NCI-H226 (cell line): ENCODE measurements at places on chromosomes 12 and 14.

DNA sequence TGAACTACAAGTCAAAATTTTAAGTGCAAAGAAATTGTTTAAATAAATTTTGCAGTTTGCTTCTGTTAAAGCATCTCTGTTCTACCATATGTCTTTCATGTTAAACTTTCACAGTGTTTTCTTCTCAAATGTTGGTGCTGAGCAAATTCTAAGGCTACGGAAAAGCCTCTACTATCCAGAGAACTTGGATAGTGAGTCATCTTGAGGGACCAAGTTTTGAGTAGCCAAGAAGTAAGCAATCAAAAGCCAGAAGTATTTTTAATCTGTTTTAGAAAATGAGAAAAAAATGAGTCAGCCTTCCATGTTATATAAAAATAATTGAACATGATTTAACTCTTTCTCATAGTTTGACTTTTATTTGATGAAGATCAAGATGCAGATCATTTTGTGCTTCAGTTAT, 3.3 kb downstream of the BRMS1L start:
- DNase-seq = no peak

DNA sequence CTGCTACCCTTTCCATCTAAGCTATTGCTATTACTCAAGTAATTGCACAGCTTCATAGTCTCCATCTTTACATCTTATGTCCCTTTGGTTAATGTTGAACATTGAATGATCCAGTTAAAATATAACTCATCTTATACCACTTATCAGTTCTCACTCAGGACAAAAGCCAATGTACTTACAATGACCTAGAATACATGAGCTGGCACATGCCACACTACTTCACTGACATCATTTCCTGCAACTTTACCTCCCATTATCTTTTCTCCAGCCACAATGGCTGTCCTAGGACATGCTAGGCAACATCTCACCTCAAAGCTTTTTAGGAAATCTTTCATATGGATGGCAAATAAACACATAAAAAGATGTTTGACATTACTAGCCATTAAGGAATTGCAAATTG, 309.2 kb downstream of the FOXG1 start:
- no peak for DNase-seq

DNA sequence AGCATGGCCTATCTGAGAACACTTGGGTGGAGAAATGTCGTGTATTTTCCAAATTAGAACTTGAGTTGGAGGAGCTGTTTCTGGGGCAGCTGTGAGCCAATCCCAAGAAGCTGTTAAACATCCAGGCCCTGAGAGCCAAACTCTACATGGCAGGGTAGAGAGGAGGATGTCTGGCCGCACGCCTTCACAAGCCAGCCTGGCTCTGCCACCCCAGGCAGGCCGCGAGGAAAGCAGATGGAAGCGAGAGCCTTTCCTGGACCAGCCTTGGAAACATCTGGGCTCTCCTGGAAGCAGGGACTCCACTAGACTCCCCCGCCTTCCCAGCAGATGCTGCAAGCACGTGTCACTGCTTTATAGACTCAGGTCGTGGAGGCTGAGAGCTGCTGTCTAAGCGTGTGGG, 312.8 kb upstream of the FKBP4 start:
- no peak for DNase-seq

DNA sequence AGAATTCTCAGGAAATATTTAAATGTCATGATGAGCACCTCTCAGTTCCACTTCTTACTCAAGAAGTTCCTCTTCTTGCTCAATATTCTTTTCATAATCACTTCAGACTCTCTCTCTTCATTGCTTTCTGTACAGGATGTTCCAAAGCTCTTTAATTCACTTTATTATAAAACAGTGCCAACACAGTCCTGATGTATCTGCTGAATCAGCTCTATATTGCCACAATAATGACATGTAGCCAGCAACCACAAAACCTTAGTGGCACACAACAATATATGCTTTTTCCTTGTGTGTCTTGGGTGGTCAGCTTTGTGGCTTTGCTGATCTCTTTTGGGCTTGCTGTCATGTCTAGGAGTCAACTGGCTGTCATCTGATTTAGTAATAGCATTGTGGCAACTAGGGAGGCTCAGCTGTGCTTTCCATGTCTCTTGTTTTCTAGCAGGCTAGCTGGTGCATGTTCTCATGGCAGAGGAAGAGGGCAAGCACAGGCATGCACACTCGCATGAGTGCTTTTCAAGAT, 52.8 kb upstream of the SLC2A13 start:
- DNase-seq = no peak
